Bone marrow (tissue), 2 donors: ENCODE measurements at places on chromosomes 1 and 21.

GRCh38 chr1:22710701-22711049, at the start of gene EPHB2:
Gene EPHB2, plus strand, starts transcription at chr1:22710839. Its CDS starts 144 bp downstream, at chr1:22710983.
- DNase-seq, result no peak

DNA sequence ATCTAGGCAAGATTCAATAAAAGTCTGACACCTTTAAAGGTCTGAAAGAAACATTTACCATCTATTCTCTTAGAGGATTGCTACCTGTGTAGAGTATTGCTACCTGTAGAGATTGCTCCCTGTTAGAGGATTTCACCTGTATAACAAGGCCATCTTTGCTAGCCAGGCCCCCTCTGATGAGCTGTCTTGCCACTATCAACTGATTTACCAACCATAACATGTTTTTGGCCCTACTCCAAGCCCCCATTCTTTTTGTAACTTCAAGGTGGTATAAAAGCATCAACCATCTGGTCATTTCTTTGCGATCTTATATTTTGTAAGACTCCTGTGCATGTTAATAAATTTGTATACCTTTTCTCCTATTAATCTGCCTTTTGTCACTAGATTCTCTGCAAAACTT, 424.7 kb upstream of the CAMK1G start:
- DNase-seq, result no peak

DNA sequence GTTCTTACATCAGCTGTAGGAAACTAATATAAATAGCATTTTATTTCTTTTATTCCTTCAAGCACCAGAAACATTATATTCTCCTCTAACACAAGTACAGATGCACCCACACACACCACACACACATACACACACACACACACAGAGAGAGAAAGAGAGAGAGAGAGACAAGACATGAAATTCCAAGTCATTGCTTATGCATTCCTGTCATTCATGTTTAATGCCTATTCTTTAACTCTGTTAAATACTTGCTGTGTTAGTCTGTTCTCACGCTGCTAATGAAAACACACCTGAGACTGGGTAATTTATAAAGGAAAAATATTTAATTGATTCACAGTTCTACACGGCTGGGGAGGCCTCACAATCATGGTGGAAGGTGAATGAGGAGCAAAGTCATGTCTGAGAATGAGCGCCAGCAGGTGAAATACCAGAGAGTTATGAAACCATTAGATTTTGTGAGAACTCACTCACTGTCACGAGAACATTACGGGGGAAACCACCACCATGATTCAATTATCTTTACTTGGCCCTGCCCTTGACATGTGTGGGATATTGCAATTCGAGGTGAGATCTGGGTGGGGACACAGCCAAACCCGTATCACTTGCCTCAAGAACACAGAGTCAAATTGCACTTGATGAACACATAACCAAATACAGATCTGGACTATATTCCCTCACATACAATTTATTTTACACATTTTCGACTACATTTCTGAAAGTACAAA, 1058.1 kb upstream of the TMPRSS15 start:
- no peak for DNase-seq

DNA sequence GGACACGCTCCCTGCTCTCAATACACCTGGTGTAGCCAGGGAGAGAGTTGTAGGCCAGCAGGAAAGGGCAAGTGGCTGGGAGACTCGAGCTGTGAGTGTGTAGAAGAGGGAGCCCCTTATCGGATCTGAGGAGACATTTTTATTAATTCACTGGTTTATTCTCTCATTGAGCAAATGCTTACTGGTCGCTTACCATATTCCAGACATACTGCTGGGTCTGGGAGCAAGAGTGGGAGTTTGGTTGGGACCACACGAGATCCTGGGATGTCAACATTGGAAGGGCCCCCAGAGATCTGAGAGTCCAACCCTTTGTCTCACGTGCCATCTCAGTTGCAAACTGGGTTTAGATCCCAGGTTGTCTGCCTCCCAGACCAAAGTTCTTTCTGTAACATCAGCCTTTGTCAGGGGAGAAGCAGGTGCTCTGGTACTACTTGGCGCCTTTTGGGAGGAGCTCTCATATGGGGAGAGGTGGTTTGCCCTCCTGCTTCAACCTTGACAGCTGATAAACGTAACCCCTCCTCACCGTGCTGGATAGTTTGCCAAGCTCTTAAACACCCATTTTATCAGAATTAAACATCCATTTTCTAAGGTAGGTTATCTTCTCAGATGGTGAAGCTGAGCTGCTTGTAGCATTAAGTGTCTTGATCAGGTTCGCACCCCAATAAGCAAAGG, 742 bp downstream of the TMEM222 start:
- DNase-seq, result no peak

GRCh38 chr1:12405325-12406210, 175.7 kb downstream of the VPS13D start:
- no peak for DNase-seq

DNA sequence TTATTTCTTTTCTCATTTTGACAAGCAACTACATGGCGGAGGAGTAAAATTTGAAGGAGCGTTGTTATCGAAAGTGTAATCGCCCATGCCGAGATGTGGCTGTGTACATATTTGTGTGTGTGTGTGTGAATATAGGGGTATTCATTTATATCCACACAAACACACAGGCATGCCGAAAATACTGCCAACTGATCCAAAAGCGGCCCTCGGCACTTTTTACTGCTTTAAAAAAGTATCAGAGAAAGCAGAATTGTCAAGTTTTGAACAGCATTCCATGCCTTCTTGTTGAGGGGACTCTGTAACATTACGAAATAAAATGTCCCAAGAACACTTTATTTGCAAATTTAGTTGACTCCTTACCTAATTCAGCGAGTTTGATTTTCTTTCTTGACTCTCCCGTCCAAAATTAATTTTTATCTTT, 1.1 kb downstream of the PBX1 start:
- no peak for DNase-seq
